NCI-H226 (cell line): ENCODE measurements at places on chromosomes 5 and 9.

GRCh38 chr9:107737987-107738743, 248.6 kb upstream of the KLF4 start:
- peak; percentile 8 for DNase-seq

GRCh38 chr5:33944543-33945132, 8.5 kb downstream of the RXFP3 start:
- no peak for DNase-seq

DNA sequence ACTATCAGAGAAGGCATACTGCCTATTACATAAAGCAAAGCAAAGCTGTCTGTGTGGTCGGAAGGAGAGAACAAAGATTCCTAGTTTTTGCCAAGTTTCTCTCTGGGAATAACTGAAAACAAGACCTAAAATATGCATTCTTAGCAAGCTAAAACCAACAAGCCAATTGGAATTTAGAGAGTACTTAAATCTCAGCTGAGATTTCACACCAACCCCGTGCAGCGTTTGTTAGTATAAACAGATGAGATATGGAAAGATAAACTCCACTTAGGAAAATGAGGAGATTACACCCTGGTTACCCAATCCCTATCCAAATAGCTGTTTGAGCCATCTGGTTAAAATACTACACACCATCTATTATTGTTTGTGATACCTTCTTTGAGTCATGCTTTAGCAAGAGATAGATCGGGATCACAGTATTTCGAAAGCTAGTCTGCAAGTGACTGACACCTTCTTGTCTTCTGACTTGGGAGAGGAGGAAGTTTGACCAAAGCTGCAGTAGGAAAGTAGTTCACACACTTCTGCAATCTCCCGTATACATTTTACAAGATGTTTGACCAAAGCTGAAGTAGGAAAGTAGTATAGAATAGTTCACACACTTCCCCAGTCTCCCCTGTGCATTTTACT, 18.2 kb downstream of the FAF2 start:
- DNase-seq, result peak; percentile 28

- DNase-seq, result no peak
Observed at GRCh38 chr9:123597876-123598556, 242.0 kb downstream of the CRB2 start.

GRCh38 chr5:94802450-94802849, 184.0 kb downstream of the SLF1 start:
- DNase-seq, result no peak

GRCh38 chr5:67483453-67484030, 286.9 kb upstream of the CD180 start:
- DNase-seq, result no peak
